ENCODE measurements at places on chromosomes 2 and 18.

DNA sequence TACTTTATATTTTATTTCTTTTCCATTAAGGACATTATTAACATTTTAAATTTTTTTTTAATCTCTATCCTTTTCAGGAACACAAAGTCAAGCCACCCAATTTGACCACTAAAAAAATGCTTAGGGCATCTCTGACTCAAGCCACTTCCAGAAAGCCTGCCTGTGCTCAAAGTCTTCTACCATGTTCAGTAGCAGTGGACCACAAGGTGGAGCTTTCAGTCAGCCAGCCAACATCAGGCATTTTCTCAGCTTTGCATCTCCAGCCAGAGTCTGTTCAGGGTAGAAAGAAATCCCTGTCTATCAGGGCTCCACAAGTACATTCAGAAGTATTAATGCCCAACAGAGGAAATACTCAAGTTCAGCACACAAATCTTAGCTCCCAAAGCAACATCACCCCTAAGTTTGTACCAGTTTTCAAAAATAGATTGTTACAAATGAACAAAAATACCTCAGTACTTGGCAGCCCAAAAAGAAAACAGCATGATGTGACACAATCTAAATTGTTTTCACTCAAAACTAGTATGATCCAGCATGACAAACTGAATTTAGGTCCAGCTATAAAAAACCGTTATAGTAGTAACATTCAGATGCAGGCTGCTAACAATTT is 37.6 kb downstream of the C18orf63 start:
- peak; percentile 47 for DNase-seq

- no peak for DNase-seq
Measured at GRCh38 chr2:17892770-17893534, 14.5 kb downstream of the KCNS3 start.

- DNase-seq, result no peak
Measured at GRCh38 chr2:13942111-13942510, 690.4 kb upstream of the LRATD1 start.

DNA sequence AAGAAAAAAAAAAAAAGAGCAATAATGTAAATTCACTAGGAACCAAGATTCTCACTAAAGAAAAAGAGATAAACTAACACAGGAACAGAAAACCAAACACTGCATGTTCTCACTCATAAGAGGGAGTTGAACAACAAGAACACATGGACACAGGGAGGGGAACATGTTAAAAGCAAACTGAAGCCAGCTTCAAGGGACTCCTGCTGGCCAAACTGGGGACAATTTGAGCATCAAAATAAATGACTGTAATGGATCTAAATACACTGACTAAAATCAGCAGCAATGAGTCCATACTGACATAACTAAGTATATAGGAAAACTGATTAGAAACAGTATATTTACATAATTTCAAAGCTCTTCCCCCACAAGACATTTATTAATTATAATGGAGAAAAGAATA is 73.0 kb downstream of the FARSB start:
- DNase-seq, result no peak

GRCh38 chr18:45596036-45596435 is 19.2 kb upstream of the SLC14A2 start:
- DNase-seq, result no peak

DNA sequence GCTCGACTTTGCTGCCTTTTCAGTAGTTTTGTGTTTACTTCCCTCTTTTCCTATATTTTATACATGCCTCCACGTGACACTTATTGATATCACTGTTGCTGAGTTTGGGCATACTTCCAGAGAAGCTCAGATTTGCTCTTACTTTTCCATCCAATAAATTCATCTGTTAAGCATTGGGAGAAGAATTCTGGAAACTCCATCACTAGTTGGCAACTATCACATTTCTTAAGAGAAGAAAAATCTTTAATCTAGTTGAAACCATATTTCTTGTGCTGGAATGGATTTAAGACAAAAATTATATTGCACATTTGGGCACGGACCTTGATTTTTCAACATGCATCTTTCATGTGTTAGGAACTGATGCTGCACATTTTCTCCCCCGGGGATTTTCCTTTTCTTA is 52.6 kb upstream of the CPO start:
- no peak for DNase-seq

Measured in activated T-cell treated with anti-CD3 and anti-CD28 coated beads, Interleukin-2, amount 50 U/mL, for 1 hour (primary cell).